ENCODE measurements at places on chromosomes 2 and 18.

DNA sequence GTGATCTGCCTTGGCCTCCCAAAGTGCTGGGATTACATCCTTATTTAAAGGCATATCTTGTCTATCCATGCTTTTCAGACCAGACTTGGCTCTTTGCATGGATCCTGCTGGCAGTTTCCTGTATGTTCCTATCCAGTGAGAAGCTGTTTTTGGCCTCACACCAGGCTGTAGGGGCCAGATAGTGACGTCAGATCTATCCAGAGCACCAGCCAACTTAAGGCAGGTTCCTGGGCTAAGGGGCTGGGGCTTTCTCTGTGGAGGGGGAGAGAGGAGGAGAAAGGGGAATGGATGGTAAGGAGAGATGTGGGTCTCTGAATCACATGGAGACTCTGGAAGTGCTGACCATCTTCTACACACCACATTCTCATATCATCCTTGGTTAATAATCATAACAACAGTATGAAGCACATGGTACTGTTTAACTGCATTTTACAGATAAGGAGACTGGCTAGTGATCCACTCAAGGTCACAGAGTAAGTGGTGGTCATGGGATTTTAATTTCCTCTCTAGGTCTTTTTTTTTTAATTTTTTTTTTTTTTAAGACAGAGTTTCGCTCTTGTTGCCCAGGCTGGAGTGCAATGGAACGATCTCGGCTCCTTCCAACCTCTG, 2.0 kb upstream of the FAM117B start:
- DNase-seq: no peak
- no peak overlapping the region for H3K27ac ChIP-seq
- no peaks in the 10 kb centered on the region for H3K27me3 ChIP-seq
- peaks cover 5% of the 10 kb centered on the region for H3K36me3 ChIP-seq

GRCh38 chr2:128665113-128665512, 346.4 kb upstream of the HS6ST1 start:
- no peak overlapping the region for H3K27ac ChIP-seq
- H3K36me3 ChIP-seq: no peaks in the 10 kb centered on the region
- peaks cover 19% of the 10 kb centered on the region for H3K27me3 ChIP-seq
- DNase-seq: no peak
- H3K4me1 ChIP-seq: no peaks in the 10 kb centered on the region

- no peak overlapping the region for H3K4me3 ChIP-seq
- H3K4me1 ChIP-seq: no peaks in the 10 kb centered on the region
- H3K27me3 ChIP-seq: peaks cover 16% of the 10 kb centered on the region
- no peaks in the 10 kb centered on the region for H3K36me3 ChIP-seq
Measured at GRCh38 chr2:177724398-177725287, 332.1 kb downstream of the AGPS start.

DNA sequence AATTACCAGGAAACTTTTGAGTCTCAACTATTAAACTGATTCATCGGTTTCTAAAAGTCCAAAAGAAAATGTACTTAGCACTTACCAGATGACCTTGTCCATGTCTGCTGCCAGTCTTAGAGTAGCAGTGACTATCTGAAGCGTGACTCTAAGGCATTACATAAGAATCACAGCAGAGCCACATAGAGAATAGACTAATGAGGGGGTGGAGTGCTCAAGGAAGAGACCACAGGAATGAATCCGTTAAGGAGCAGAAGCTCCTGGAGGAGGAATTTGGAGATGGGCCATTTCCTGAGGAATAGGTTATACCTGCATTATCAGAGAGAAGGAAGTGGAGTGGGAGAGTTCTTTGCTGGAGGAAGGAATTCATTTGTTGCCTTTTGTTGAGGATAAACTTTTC, 116.0 kb downstream of the MAP3K20 start:
- no peak overlapping the region for H3K4me3 ChIP-seq
- no peaks in the 10 kb centered on the region for H3K36me3 ChIP-seq
- no peak for DNase-seq
- H3K4me1 ChIP-seq: no peaks in the 10 kb centered on the region

DNA sequence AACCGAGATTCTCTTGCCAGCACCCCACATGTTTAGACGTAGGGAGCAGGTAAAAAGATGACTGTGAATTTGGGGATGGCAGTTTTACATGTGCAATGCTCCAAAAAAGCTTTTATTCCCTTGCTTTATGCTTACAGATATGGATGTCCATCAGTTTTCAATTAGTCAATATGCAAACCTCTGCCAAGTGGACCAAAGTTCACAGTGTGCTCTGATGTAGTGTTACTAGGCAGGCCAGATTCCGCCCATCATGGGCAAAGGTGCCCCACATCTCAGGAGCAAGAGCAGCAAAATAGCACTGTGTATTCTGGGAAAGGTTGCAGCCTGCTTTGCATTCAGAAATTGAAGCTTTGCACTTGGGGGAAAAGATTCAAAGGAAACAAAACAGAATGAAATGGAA, 329.7 kb upstream of the ZEB2 start:
- H3K27me3 ChIP-seq: no peaks in the 10 kb centered on the region
- no peak overlapping the region for H3K27ac ChIP-seq
- H3K4me1 ChIP-seq: no peaks in the 10 kb centered on the region
- no peaks in the 10 kb centered on the region for H3K36me3 ChIP-seq
- DNase-seq: no peak

- H3K36me3 ChIP-seq: no peaks in the 10 kb centered on the region
- no peak overlapping the region for H3K4me3 ChIP-seq
- DNase-seq: no peak
- H3K27ac ChIP-seq: no peak overlapping the region
Measured at GRCh38 chr2:182006595-182007341, 21.1 kb downstream of the PPP1R1C start.

DNA sequence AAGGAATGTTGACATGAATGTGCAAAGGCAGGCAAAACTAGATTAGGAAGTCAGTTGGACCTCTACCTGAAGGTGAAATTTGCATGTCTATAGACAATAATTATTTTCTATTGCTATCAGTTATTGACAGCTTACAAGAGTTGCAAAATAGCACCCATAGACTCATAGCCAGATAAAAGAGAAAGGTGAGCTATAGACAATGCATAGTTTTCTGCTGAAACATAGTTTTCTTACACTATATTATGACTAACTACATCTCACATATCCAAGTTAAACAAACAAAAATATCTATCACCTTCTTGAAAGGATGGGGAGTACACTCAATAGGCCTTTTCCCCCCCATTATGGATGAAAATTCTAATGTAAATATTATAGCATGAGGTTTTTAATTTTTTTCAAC, 305.0 kb downstream of the PTH2R start:
- DNase-seq: no peak
- H3K4me1 ChIP-seq: no peaks in the 10 kb centered on the region
- H3K36me3 ChIP-seq: no peaks in the 10 kb centered on the region
- no peak overlapping the region for H3K4me3 ChIP-seq

DNA sequence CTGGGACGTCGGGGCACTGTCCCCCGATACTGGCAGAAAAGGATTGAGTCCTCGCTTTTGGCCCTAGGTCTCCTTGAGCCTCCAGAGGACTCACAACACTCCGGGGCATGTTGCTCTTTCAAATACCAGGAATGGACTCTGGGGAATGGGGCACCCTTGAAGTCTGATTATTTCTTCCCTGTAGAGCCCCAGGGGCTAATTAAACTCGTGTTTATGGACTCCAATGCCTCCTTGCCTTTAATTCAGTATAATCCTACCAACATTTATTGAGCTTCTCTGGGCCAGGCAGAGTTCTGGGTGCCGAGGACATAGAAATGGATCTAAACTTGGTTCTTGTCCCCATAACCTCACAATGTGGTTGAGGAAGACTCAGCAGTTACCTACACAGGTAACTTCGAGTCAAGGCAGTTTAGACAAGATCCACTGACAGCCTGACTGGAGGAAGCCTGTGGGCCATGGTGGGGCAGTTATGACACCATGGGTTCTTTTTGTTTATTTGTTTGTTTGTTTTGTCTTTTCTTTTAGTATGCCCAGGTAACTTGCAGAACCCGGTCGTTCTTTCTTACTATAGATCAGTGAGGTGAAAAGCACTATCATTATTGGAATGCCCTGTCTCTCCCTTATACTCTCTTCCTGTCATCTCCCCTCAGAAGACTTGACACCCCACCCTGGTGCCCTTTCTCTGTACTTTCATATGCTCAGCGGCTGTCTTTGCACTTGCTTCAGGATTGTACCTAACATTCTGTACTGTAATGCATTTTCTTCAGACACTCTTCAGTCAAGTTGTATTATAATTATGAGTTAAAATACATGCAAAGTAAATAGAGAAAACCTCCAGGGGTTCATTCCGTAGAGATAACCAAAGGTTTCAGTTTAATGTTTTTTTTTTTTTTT, 3.2 kb downstream of the CFLAR start:
- H3K36me3 ChIP-seq: peaks cover 54% of the 10 kb centered on the region
- H3K4me1 ChIP-seq: peaks cover 45% of the 10 kb centered on the region

DNA sequence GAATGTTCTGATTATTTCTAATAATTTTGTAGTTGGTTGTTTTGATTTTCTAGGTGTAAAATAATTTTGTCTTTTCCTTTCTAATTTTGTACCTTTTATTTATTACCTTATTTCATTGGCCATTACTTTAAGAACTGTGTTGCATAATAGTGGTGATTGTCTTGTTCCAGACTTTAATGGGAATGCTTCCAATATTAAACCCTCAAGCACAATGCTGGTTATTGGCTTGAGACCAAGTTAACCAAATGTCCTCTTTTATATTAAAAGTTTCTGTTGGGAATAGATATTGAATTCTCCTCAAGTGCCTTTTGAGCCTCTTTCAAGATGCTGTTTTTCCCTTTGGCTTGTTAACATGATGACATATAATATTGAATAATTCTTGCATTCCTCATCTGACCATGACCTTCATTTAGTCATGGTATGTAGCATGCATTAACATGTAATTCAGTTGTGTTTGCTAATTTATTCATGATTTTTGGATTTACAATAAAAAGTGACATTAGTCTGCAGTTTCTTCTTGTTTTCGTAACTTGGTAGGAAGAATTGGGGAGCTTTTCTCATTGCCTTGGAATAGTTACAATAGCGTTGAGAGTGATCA, 141.7 kb downstream of the DIS3L2 start:
- DNase-seq: no peak
- no peak overlapping the region for H3K4me3 ChIP-seq
- H3K27me3 ChIP-seq: no peaks in the 10 kb centered on the region
- H3K27ac ChIP-seq: no peak overlapping the region

DNA sequence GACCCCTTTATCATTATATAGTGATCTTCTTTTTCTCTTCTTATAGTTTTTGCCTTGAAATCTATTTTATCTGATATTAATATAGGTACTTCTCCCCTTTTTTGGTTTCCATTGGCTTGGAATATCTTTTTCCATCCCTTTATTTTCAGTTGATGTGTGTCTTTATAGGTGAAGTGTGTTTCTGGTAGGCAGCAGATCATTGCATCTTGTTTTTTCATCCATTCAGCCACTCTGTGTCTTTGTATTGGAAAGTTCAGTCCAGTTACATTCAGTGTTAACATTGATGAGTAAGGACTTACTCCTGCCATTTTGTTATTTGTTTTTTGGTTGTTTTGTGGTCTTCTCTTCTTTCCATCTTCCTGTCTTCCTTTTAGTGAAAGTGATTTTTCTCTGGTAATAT, 133.4 kb downstream of the DIS3L2 start:
- H3K27ac ChIP-seq: no peak overlapping the region
- H3K4me3 ChIP-seq: no peak overlapping the region
- no peak for DNase-seq
- H3K36me3 ChIP-seq: peaks cover 68% of the 10 kb centered on the region
- H3K27me3 ChIP-seq: no peaks in the 10 kb centered on the region
- peaks cover 2% of the 10 kb centered on the region for H3K4me1 ChIP-seq

DNA sequence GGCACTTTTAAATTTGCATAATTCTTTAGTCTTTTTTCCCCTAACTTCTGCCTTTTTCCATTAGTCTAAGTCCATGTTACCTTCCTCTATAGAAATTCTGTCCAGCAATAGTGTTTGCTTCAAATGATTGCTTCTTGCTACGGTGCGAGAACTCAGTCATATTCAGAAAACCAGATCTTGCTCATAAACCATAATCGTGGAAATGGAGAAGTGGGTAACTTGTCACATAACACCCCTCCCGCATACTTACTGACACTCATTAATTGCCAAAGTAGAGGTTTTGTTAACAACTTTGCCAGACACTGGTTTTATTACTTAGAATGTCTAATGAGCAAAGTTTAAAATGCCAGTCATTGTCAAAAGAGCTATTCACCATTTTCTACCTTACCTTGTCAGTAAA, 94.3 kb upstream of the TWSG1 start:
- H3K4me3 ChIP-seq: no peak overlapping the region
- peaks cover 32% of the 10 kb centered on the region for H3K36me3 ChIP-seq
- no peaks in the 10 kb centered on the region for H3K27me3 ChIP-seq

GRCh38 chr18:68757126-68757525, 40.8 kb upstream of the CCDC102B start:
- peaks cover 1% of the 10 kb centered on the region for H3K36me3 ChIP-seq
- H3K4me3 ChIP-seq: no peak overlapping the region
- no peak overlapping the region for H3K27ac ChIP-seq
- no peak for DNase-seq
- no peaks in the 10 kb centered on the region for H3K4me1 ChIP-seq
- no peaks in the 10 kb centered on the region for H3K27me3 ChIP-seq

DNA sequence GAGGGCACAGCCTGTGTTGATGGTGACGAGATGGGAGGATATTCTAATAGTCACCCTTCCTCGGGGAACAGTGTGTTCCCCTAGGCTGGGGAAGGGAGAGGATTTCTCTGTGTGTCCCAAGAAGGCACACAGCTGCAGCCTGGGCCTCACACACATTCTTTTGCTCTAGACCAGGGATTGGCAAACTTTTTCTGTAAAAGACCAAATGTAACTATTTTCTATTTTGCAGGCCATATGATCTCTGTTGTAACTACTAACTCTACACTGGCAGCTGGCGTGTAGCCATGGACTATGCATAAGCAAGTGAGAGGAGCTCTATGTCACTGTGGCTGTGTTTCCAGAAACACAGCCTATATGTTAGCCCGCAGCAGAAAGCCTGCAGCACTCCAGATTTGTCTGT, 65.8 kb downstream of the ARHGAP28 start:
- H3K27me3 ChIP-seq: no peaks in the 10 kb centered on the region
- no peaks in the 10 kb centered on the region for H3K36me3 ChIP-seq
- no peaks in the 10 kb centered on the region for H3K4me1 ChIP-seq
- no peak overlapping the region for H3K4me3 ChIP-seq
- DNase-seq: no peak

DNA sequence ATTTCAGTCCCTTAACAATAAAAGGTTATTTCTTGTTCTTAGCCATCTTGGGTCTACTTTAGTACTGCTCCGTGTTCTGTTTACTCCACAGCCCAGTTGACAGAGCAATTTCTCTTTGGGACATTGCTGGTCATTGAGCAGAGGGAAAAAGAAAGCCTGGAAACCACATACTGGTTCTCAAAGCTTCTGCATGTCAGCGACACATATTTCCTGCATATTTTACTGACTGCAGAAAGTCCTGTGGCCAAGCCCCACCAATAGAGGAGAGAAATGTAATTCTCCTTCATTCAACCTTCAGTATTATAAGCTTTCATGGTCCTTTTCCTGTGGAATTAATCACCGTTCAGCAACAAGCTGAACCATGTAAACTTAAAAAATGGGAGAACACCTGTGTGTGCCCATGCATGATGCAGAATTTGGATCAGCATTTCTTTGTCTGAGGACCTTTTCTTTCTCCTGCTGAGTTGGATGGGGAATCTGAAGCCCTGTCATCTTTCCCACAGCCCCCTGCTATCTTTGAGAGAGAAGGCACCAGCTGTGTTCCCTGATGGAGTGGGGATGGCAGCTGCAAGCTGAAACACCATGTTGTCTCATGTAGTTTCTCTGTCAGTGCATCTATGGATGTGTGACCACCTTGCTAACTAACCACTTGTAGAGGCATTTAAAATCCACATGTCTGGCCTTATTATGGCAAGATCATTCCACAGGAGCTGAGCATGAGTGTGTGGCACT, 431.6 kb downstream of the MEIS1 start:
- H3K27me3 ChIP-seq: no peaks in the 10 kb centered on the region
- no peak overlapping the region for H3K4me3 ChIP-seq
- H3K27ac ChIP-seq: no peak overlapping the region
- H3K4me1 ChIP-seq: no peaks in the 10 kb centered on the region

GRCh38 chr2:112096098-112096497, 41.0 kb downstream of the TMEM87B start:
- no peak overlapping the region for H3K4me3 ChIP-seq
- no peaks in the 10 kb centered on the region for H3K27me3 ChIP-seq
- peaks cover 12% of the 10 kb centered on the region for H3K4me1 ChIP-seq
- peaks cover 27% of the 10 kb centered on the region for H3K36me3 ChIP-seq
